ENCODE measurements at places on chromosomes 11 and 22.

DNA sequence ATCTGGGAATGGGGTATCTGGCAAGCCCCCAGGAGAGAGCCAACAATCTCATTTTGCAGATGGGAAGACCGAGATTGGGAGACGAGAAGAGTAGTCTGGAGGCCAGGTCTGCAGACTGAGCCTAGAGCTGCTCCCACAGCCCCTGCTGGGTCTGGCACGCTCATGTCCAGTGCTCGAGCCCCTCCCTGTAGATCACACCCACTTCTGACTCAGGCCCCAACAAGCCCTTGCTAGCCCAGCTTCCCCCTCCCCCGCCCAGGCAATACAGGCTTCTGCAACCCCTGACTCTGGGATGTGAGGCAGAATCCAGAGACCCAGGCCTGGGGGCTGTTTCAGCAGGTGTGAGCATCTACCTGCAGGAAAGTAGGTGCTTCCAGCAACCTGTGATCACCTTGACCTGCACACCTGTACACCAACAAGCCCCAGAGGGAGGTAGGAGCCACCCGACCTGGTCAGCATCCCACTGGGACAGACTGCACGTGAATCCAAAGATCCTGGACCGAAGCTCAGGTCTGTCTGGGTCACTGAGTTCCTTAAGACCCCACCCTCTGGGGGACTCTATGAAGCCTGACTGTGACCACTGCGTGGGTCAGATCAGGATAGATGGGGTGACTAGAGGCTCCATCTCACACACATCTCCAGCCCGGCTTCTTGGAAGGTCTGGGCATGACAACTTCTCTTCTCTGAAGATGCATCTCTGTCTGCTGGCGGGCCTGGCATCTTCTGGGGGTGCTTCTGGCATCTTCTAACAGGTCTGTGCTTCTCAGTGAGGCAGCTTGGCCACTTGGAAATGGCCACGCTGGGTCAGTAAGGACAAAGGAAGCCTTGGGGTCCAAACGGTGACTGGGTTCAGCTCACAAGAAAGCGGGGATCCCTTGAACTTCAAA lies 29.3 kb downstream of the LINC01488 start:
- DNase-seq = no peak

DNA sequence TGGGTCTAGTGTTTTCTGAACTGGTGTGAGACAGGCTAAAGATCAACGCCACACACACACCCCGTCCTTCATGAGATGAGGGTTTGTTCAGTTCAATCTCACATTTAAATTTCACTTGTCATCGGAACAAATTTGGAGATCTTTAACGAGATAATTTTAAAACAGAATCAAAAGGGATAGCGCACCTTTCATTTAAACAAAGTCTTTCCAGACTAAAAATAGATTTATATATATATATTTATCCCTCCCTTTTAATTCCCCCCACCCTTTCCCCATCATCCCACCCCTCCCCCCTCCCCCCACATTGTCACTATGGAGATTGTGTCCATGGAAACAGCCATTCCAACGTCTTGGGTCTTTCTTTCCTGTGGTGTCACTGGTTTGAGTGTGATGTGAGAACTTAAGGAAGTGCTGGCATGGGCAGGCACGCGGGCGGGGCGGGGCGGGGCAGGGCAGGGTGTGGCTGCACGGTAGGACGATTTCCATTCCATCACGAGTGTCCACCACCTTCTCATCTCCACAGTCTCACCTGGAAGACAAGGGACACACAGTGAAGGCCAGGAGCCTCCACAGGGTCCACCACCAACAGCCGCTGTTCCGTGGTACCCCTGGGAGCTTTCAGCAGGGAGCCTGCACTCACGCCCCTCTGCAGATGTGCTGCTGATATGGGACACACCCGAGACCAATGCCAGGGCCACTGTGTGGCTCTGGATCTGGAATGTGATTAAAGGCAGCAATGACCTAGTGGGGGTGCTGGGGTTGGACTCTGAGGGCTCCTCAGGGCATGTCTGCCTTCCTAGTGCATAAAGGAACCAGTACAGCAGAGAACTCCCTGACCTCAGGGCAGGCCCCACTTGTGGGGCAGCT lies 30.5 kb upstream of the CYP2D6 start:
- DNase-seq = no peak

DNA sequence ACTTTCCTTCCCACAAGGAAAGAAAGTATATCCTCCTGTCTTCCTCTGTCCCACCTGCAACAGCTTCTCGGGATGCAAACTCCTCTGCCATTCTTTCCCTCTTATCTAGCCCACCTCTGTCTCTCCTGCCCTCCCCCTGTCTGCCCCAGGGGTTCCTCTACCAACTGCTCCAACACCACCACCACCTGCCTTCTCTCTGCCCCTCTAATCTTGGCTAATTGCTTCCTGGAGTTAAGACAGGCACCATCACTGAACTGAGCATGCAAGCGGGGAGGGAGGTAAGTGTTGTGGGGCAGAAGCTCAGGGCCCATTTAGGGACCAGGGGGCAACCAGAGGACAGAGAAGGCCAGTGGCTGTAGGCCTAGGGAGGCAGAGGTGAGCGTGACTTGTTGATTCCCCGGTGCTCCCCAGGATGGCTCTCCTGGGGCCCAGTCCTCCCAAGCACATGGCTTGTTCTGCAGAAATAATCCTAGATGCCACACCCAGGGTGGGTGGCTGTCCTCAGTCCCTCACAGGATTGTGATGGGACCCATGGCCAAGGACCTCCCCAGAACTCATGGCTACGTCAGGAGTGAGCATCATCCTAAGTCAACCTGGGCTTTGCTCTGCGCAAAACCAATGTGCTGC lies 111.1 kb downstream of the TP53I11 start:
- DNase-seq = no peak

DNA sequence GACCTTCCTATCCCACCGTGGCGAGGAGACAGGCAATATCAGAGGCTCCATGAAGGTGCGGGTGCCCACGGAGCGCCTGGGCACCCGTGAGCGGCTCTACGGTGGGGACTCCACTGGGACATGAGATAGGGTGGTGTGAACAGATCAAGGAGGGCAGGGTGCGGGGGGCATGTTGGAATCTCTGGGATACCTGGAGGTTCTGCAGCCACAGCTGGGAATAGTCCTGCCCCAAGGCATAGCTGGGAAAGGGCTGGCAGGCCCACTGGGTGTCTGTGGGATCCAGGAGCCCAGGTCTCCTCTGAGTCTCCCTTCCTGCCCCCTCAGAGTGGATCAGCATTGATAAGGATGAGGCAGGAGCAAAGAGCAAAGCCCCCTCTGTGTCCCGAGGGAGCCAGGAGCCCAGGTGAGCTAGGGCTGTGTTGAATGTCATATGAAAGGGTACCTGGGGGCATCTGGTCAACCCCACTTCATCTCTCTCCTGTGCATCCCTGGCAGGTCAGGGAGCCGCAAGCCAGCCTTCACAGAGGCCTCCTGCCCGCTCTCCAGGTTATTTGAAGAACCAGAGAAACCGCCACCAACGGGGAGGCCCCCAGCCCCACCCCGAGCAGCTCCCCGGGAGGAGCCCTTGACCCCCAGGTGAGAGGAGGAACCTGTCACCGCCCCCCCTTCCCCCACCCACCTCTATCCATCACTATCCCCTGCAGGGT lies 8.5 kb downstream of the PHOX2A start:
- no peak for DNase-seq

DNA sequence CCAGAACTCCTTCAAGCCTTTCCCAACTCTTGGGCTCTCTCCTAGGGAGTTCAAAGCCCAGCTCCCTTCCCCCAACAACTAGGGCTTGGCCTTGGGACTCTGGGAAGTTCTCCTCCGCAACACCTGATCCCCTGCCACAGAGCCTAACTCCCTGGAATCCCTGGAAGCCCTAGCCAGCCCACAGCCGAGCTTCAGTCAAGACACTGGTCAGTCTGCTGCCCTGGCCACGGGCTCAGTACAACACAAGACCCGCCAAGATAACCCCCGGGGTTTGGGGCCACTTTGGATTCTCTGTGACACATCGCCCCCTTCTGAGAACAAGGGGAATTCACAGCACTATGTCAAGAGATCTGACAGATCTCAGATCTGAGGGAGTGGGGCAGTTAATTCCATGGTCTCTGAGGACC lies 58.3 kb downstream of the SLC22A12 start:
- DNase-seq = no peak

DNA sequence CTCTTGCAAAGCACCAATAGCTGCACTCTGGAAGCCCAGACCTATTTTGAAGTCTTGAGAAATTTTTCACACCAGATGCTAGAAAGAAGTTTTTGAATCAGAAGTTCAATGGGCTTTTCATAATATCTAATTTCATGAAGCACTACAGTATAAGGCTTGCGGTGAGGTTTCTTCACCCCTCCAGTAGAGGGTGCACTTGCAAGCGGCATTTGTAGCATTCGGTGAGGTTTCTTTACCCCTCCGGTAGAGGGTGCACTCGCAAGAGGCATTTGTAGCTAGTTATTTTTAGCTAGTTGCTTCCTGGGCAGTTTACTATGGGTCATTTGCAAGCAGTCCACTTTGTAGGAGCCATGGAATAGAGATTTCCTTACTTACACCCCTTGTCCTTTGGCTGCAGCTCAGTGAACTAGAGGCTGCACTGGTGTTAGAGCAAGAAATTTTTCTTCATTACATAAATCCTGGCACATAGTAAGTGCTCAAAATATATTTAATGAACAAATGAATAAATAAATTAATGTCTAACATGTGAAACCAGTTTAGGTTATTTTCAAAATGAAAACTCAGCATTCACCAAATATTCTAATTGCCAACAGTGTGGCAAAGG lies 7.8 kb upstream of the NOX4 start:
- no peak for DNase-seq

DNA sequence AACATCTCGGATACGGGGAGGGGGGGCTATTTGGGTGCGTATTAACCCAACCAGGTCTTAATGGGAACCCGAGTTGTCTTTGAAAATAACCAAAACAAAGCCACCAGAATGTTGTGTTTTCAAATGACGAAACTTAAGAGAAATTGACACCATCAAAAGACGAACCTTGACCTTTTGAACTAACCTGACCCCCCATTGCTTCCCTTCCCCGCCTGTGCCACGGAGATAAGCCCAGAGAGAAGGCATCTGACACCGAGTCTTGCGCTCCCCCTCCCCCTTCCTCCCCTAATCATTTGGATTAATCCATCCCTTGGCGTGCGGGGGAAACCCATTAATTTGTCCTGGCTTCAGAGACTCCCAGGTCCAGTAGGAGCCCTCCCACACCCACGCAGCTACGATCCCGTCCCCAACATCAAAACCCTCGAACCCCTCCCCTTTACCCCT lies 4.5 kb upstream of the GCAT start:
- no peak for DNase-seq

- DNase-seq = no peak
These were observed 537.4 kb upstream of the LUZP2 start for GRCh38 chr11:23959462-23959861.
